Suprapubic skin (tissue), 4 donors: ENCODE measurements at places on chromosomes 6 and 20.
A peak's percentile ranks its signal among the peaks of the same experiment; 100 is the strongest.

DNA sequence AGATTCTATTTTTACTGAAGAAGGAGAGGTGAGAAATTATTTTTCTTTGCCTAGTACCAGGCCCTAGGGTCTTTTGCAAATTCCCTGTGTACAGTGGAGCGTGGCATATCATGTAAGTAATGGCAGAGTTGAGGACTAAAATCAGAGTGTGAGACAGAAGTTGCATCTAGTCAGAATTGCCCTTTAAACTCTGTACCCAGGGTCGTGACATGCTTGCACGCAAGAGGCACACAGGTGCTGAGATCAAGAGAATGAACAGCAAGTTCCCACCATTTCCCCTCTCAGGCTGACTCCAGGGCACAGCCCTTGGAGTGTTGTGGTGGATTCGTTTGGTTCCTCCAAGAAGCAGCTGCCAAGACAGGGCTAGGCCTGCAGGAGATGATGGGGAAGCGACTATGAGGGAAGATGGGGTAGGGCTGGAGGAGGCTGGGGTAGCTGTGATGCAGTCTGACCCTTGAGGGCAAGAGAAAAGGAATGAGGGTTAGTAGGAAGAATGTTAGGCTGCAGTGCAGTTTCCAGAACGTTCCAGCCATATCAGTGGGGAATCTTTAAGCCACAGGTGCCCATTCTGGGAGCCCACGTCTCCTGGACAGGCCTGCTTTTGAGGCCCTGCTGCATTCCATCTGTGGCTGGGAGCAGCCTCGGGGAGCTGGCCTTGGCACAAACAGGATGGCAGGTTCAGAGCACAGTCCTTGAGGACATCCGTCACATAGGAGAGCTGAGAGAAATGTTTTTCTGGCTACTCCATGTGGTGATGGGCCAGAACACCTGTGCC lies 6.9 kb downstream of the NELFCD start:
- H3K27ac ChIP-seq: no peak overlapping the region
- peaks cover 21% of the 10 kb centered on the region for H3K4me1 ChIP-seq
- DNase-seq: peak; percentile 5
- no peak overlapping the region for H3K4me3 ChIP-seq
- no peaks in the 10 kb centered on the region for H3K27me3 ChIP-seq

- no peak overlapping the region for H3K27ac ChIP-seq
- no peak overlapping the region for H3K4me3 ChIP-seq
- no peaks in the 10 kb centered on the region for H3K27me3 ChIP-seq
- no peaks in the 10 kb centered on the region for H3K4me1 ChIP-seq
Observed at GRCh38 chr6:2687456-2687855, 63.3 kb downstream of the MYLK4 start.

- no peak for DNase-seq
- H3K27me3 ChIP-seq: no peaks in the 10 kb centered on the region
- no peak overlapping the region for H3K27ac ChIP-seq
- no peak overlapping the region for H3K4me3 ChIP-seq
- H3K36me3 ChIP-seq: no peaks in the 10 kb centered on the region
- H3K4me1 ChIP-seq: peaks cover 19% of the 10 kb centered on the region
Observed at GRCh38 chr6:166996406-166996805, 2.8 kb upstream of the CEP43 start.

DNA sequence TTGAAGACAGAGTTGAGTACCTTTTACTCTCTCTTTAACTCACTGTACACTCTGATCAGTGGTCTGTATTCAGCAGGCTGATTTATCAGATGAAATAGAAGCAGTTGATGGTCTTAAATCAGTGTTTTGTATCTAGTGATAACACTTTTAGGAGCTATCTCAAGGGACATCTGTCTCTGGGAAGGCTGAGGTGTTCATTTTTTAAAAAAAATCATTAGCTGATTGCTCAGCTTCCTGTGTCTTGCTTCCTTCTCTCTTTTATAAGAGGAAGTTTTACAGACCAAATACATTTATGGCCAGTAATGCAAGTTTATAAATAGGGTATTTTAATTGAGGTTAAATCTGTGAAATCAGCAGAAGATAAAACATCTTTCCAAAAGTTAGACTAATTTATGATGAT lies 12.0 kb upstream of the CCDC170 start:
- peaks cover 16% of the 10 kb centered on the region for H3K4me1 ChIP-seq
- H3K27ac ChIP-seq: no peak overlapping the region
- H3K27me3 ChIP-seq: no peaks in the 10 kb centered on the region
- DNase-seq: no peak
